ENCODE measurements at places on chromosomes 2 and 18.

- no peak for DNase-seq
Observed at GRCh38 chr2:168466190-168466737, 10.2 kb downstream of the CERS6 start.

DNA sequence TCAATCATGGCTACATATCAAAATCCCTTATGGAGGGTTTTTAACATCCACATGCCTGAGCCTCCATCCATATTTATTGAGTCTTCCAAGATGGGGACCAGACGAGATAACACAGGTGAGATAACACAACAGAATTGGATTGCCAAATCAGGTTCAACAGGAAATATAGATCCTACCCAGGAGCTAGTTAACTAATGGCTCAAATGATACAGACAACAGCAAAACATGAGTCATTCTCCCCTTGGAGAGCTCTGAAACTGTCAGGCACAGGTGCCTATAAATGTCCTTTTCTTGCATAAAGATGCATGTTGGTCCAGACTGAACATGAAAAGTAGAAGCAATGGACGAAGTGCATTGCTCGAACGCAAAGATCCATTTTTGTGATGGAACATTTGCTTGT is 202.2 kb downstream of the CDH20 start:
- no peak for DNase-seq

DNA sequence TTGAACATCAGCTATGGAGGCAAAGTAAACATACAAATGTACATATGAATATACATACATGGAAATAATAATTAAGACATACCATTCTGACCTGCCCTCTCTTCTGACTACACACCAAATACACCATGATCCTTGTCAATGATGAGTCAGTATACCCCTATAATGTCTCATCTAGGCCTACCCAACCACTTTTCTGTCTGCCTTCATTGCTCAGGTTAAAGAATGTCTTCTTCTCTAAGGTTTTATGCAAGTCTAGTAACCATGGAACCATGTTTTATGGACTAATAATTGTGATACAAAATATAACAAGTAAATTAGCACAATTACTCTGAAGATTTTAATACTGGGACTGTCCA is 128.7 kb downstream of the NCKAP5 start:
- DNase-seq, result no peak

- peak; percentile 54 for DNase-seq
Observed at GRCh38 chr18:48952287-48953103, 1.7 kb upstream of the SMAD7 start.

GRCh38 chr2:52536929-52537460 is 1230.6 kb upstream of the CHAC2 start:
- DNase-seq, result no peak

DNA sequence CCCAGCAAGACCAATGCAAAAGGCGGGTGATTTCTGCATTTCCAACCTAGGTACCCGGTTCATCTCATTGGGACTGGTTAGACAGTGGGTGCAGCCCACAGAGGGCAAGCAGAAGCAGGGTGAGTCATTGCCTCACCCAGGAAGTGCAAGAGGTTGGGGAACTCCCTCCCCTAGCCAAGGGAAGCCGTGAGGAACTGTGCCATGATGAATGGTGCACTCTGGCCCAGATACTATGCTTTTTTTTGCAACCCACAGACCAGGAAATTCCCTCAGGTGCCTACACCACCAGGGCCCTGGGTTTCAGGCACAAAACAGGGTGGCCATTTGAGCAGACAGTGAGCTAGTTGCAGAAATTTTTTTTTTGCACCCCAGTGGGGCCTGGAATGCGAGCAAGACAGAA is 662.6 kb upstream of the ACVR2A start:
- DNase-seq, result peak; percentile 15

- DNase-seq, result no peak
Observed at GRCh38 chr2:10514743-10515142, 66.6 kb upstream of the ODC1 start.

GRCh38 chr2:124027182-124027581 is 2.1 kb downstream of the CNTNAP5 start:
- no peak for DNase-seq

All from activated naive CD4-positive, alpha-beta T cell treated with anti-CD3 and anti-CD28 coated beads, Interleukin-2, amount 50 U/mL, for 16 hours (primary cell).